ENCODE measurements at places on chromosomes 2 and 18. TPM values are rescaled to one million over a fixed set of nuclear protein-coding genes. Genes with fewer than 3 reads are reported as not detected.

ACMSD gene
- 6.5 TPM for total RNA-seq

- no peak overlapping the region for H3K27ac ChIP-seq
- no peaks in the 10 kb centered on the region for H3K4me1 ChIP-seq
Measured at GRCh38 chr2:161238560-161239325, 69.5 kb upstream of the PSMD14 start.

SP5 gene
- total RNA-seq, result 1.9 TPM

- no peak overlapping the region for H3K4me3 ChIP-seq
- peak overlapping the region; percentile 34 for H3K27ac ChIP-seq
- DNase-seq, result no peak
- H3K36me3 ChIP-seq, result no peaks in the 10 kb centered on the region
Measured at GRCh38 chr18:32067375-32068167, 24.1 kb upstream of the RNF138 start.

DNA sequence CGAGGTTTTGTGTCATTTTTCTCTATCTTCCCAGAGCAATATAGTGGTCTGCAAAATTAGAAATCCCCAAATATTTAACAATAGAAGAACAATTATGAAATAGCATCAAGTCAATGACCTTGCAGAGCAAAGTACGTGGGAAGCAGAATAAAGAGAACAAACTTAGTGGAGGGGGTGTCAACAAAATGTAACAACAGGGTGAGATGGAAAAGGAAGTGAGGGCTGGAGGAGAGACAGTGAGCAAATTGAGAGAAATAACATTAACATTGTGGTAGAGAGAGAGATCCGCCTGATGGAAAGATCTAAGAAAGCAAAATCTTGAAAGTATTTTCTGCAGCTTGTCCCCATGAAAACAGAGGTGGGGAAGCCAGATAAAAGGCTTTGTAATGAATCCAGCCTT, 23.4 kb downstream of the ARHGAP15 start:
- H3K27me3 ChIP-seq, result no peaks in the 10 kb centered on the region
- H3K4me1 ChIP-seq, result peaks cover 3% of the 10 kb centered on the region
- no peak overlapping the region for H3K27ac ChIP-seq
- no peaks in the 10 kb centered on the region for H3K36me3 ChIP-seq
- DNase-seq, result no peak

DCDC2C gene
- not detected for total RNA-seq

DNA sequence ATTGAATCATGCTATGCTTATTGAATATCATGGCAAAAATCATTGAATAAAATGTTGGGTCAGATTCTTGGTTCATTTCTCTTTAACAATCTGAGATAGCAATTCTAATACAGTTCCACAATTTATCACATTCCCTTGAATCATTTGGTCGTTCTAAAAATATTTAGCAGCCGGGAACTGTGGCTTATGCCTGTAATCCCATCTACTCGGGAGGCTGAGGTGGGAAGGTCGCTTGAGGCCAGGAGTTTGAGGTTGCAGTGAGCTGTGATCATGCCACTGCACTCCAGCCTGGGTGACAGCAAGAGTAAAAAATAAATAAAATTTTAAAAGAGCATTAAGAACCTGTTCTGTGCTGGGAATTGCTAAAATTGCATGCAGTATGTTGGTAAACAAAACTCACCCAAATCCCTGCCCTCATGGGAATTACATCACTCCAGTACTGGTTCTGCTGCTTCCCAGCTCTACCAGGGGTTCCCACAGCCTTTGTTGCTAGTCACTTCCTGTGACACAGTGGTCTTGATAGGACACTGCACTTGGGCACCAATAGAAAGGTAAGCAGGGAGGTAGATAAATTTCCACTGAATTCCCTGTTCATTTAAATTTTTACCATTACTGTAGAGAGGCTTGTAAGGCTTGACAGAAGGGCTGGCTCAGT, 200.4 kb downstream of the CTNNA2 start:
- H3K36me3 ChIP-seq, result no peaks in the 10 kb centered on the region
- no peak for DNase-seq
- no peaks in the 10 kb centered on the region for H3K27me3 ChIP-seq
- H3K4me3 ChIP-seq, result no peak overlapping the region
- no peaks in the 10 kb centered on the region for H3K4me1 ChIP-seq
- H3K27ac ChIP-seq, result no peak overlapping the region

- peaks cover 9% of the 10 kb centered on the region for H3K4me1 ChIP-seq
- no peaks in the 10 kb centered on the region for H3K36me3 ChIP-seq
- no peak overlapping the region for H3K4me3 ChIP-seq
- DNase-seq, result no peak
- H3K27ac ChIP-seq, result no peak overlapping the region
Measured at GRCh38 chr2:148814860-148815419, 60.1 kb upstream of the KIF5C start.

DNA sequence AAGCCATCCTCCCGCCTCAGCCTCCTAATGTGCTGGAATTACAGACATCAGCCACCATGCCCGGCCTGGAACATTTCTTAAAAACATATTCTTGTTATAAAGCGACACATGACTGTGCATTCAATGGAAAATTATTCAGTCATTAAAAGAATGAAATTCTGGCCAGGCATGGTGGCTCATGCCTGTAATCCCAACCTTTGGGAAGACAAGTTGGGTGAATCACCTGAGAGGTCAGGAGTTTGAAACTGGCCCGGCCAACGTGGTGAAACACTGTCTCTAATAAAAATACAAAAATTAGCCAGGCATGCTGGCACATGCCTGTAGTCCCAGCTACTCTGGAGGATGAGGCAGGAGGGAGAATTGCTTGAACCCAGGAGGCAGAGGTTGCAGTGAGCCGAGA, 21.6 kb upstream of the RPRD1A start:
- no peak overlapping the region for H3K27ac ChIP-seq
- H3K36me3 ChIP-seq, result no peaks in the 10 kb centered on the region
- no peaks in the 10 kb centered on the region for H3K27me3 ChIP-seq
- no peak for DNase-seq
- H3K4me1 ChIP-seq, result no peaks in the 10 kb centered on the region

GRCh38 chr2:58651930-58652329, 410.8 kb upstream of the FANCL start:
- no peak for DNase-seq
- no peaks in the 10 kb centered on the region for H3K4me1 ChIP-seq

GRCh38 chr2:209662021-209662420, 109.6 kb upstream of the UNC80 start:
- H3K27me3 ChIP-seq, result no peaks in the 10 kb centered on the region
- H3K36me3 ChIP-seq, result no peaks in the 10 kb centered on the region
- DNase-seq, result no peak
- no peaks in the 10 kb centered on the region for H3K4me1 ChIP-seq
- H3K27ac ChIP-seq, result no peak overlapping the region

DNA sequence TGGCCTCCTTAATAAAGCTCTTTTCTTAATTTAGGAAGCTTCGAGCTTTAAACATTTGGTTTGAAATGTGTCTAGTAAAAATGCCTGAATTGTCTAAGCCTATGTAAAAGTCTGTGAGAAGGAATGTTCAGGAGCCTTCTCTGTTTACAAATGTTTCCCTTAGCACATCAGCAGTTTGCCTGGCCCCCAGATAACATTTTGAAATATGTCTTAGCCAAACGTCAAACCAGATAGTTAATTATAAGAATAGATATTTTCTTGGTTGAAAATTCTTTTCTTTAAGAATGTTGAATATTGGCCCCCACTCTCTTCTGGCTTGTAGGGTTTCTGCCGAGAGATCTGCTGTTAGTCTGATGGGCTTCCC, 498.6 kb downstream of the CCDC85A start:
- H3K27me3 ChIP-seq, result no peaks in the 10 kb centered on the region
- no peaks in the 10 kb centered on the region for H3K36me3 ChIP-seq
- no peaks in the 10 kb centered on the region for H3K4me1 ChIP-seq
- no peak for DNase-seq
- H3K4me3 ChIP-seq, result no peak overlapping the region

DNA sequence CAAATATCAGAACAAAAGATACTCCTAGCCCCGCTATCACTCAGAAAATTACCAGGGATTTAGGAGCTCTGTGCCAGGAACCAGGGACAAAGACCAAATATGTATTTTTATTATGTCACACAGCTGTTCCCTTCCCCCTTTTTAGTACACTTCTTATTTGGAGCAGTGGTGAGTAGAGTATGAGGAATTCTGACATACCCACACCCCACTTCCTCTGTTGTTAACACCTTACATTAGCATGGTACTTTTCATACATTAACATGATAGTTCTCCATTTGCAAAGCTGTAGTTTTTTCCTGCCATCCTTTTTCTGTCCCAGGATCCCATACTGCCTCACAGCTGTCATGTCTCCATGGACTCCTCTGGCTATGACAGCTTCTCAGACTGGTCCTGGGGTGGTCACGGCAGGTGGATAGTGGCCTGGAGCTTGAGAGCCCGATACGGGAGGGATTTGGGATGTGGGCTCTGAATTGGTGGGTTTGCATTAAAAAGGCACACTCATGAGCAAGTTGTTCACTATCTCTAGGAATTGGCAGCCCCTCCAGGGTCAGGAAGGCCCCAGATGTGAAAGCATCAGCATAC, 100.2 kb downstream of the SH3RF3 start:
- no peaks in the 10 kb centered on the region for H3K36me3 ChIP-seq
- H3K4me3 ChIP-seq, result no peak overlapping the region
- no peaks in the 10 kb centered on the region for H3K4me1 ChIP-seq

DNA sequence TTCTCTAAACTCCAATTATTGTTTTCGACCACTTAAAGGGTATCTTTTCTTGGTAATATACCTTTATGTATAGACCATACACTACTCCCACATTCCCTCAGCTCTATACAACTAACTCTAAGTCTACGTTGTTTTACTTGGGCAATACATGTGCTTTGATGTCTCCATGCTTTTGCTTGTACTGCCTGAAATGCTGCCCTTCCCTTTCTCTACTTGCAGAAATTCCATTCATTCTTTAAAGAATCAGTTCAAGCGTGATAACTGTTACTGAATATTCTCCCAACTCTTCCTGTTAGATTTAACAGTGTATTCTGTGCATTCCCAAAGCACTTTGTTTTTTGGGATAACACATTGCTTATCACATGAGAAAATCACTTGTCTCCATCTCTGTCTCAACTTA, 157.0 kb upstream of the AQP4 start:
- no peak overlapping the region for H3K27ac ChIP-seq
- no peaks in the 10 kb centered on the region for H3K27me3 ChIP-seq
- no peaks in the 10 kb centered on the region for H3K4me1 ChIP-seq
- DNase-seq, result no peak
- H3K4me3 ChIP-seq, result no peak overlapping the region
